ENCODE measurements at places on chromosomes 1 and 21. TPM values are rescaled to one million over a fixed set of nuclear protein-coding genes. Genes with fewer than 3 reads are reported as not detected.

The SLC6A9 gene
- total RNA-seq, result 12.8 TPM

The TRABD2B gene
- 1.4 TPM for total RNA-seq

The EIF4G3 gene
- 37.5 TPM for total RNA-seq

The ESRRG gene
- 0.55 TPM for total RNA-seq

The SLC44A3 gene
- 4.7 TPM for total RNA-seq

The FMOD gene
- 32.9 TPM for total RNA-seq

The LCE2A gene
- not detected for total RNA-seq

The ATP6V1G3 gene
- total RNA-seq, result not detected

The CCDC190 gene
- not detected for total RNA-seq

The MTX1 gene
- total RNA-seq, result 28.9 TPM
